D341Med (cell line): ENCODE measurements at places on chromosomes 6 and 20.
A peak's percentile ranks its signal among the peaks of the same experiment; 100 is the strongest.

DNA sequence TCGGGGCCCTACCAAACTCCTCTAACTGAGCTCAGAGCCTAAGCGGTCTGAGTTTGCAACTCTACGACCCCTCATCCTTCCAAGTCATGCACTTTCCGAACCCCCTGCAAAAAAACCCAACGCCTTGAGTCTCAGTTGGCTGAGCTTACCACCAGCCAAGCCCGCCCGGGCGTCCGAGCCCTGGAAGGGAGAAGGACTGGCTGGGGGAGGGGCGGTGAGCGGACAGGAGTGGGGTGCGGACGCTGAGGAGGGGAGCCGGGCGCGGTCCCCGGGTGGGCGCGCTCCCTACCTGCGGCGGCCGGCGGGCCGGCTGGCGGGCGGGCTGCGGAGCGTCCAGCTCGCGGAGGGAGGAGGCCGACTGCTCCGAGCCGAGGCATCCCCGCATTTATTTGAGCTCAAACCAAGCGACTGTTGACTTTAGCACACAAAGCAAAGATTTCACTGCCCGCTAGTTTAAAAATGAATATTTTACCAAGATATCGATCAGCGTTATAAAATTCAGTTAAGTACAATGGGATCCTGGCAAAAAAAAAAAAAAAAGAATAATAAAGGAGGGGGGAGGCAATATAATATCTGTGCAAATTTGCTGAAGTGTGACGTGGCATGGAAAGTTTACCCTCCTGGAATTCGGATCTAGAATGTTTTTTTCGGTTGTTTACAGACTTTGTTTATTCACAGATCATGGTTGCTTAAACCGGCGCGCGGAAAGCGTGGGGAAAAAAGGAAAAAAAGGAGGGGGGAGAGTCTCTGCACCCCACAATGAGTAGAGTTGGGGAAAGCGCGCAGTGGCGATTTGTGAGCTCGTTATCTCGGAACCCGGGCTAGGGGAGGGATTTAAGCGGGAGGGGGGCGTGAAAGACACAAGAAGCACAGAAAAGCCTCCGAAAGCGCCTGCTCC is 5.9 kb downstream of the FOXA2 start:
- no peak for DNase-seq

GRCh38 chr6:155158030-155158843 is 105.6 kb upstream of the CLDN20 start:
- no peak for DNase-seq

DNA sequence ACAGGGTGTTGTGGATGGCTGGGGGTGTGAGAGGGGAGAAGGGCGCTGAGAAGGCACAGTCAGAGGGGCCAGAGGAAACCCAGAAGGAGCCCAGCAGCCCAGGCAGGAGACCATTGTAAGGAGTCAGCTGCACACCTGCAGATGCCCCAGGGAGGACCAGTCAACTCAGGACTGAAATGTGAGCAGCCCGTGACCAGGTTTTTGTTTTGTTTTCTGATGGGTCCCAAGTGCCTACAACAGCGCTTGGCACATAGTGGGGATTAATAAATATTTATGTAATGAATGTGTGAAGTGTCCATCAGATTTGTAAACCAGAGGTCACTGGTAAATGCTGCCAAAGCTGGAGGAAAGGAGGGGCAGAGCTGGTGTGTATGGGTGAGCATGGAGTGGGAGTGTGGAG is 30.2 kb downstream of the TRAM2 start:
- DNase-seq = no peak

GRCh38 chr6:55992546-55992945 is 117.2 kb upstream of the BMP5 start:
- DNase-seq = no peak

DNA sequence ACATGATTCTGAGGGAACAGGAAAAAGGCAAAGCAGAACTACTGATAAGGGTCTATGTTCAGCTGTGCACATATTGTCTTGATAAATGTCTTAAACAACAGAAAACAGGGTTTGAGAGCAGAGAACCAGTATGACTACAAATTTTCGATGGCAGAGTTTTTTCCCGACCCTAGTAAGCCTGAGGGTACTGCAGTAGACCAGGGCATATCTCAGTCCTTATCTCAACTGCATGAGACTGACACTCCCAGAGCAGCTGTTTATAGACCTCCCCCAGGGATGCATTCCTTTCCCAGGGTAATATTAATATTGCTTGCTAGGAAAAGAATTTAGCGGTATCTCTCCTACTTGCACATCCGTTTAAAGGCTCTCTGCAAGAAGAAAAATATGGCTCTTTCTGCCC is 1176.8 kb upstream of the ADGRB3 start:
- DNase-seq = no peak

DNA sequence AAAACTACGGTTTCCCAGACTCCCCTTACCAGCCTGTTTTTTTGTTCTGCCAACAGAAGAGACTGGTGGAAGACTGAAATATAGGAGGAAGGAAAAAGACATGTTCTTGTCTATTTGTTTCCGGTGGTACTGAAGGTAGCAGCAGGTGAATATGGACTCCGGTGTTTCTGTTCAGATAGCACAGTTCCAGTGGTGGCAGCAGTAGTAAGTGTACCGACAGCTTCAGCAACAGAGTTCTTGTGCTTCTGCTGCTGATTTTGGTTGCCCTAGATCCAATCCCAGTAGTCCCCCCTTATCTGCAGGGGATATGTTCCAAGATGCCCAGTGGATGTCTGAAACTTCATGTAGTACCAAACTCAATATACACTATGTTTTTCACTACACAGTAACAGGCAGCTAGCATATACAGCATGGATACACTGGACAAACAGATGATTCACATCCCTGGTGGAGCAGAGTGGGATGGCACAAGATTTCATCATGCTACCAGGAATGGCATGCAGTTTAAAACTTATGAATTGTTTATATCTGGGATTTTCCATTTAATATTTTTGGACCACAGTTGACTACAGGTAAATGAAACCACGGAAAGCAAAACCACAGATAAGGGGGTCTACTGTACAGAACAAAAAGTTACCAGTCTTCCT is 301.8 kb downstream of the BTBD9 start:
- DNase-seq = no peak

GRCh38 chr6:107796156-107796555 is 28.0 kb downstream of the SCML4 start:
- DNase-seq = no peak

DNA sequence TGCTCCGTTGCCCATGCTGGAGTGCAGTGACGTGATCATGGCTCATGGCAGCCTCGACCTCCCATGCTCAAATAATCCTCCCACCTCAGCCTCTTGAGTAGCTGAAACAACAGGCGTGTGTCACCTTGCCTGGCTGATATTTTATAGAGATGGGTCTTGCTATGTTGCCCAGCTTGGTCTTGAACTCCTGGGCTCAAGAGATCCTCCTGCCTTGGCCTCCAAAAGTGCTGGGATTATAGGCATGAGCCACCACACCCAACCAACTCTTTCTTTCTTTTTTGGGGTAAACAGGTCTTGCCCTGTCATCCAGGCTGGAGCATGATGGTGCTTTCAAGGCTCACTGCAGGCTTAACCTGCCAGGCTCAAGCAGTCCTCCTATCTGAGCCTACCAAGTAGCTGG is 266.4 kb downstream of the CDKAL1 start:
- DNase-seq = no peak

GRCh38 chr20:58025233-58025632 is 203.2 kb downstream of the ANKRD60 start:
- DNase-seq = no peak

GRCh38 chr20:17614176-17614811 is 44.4 kb downstream of the DSTN start:
- peak; percentile 52 for DNase-seq

- DNase-seq = no peak
Observed at GRCh38 chr6:28607990-28608389, 82.3 kb downstream of the GPX5 start.
